ENCODE measurements at places on chromosomes 12 and 14.

DNA sequence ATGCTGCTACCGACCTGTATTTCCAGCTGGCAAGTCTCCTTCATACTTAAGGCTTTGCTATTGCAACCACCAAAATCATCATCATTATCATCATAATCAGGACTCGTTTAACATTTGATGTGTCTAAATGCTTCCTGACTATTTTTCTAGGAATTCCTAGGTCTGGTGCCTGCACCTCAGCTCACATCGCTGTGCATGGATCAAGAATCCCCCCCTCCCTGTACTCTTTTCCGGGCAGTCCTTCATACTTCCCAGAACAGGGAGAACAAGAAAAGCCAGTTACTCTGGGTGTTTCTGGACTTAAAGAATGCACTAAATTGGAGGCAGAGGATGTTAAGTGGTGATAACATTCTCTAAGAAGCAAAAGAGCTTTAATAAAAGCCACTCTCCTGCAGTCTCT, 9.4 kb downstream of the ERP27 start:
- no peak for DNase-seq

DNA sequence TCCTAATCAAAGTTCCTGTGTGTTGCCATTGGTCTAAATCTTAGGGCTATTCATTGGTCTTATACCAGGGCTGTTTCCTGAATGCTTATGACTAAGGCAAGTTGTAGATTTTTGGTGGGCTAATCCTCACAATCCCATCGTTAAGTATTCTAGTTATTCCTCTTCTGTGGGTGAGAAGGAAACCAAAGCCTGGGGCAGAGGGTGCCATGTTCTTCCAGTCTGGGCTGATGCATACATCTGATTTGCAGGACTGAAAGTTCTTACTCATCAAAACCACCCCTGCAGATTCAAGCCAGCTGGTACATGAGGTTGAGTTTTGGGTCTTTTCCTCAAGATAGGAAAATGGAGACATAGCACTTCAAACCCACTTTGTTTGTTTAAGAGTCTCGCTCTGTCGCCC, 25.7 kb downstream of the PPP1CC start:
- DNase-seq = no peak

GRCh38 chr12:60501124-60501729, 905.4 kb downstream of the SLC16A7 start:
- DNase-seq = no peak

- no peak for DNase-seq
Measured at GRCh38 chr14:55532645-55533344, 47.2 kb upstream of the KTN1 start.

DNA sequence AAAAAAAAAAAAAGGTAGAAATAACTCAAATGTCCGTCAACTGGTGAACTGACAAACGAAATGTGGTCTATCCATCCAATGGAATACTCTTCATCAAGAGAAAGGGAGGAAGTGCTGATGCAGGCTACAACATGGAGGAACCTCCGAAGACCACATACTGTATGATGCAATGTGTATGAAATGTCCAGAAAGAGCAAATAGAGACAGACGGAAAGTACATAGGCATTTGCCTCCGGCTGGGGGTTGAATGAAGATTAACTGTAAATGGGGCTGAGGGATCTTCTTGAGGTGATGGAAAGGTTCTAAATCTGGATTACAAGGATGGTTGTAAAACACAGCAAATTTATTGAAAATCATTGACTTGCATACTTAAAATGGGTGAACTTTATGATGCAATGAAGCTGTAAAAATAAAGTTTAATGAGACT, 35.4 kb downstream of the DLK1 start:
- DNase-seq = no peak

DNA sequence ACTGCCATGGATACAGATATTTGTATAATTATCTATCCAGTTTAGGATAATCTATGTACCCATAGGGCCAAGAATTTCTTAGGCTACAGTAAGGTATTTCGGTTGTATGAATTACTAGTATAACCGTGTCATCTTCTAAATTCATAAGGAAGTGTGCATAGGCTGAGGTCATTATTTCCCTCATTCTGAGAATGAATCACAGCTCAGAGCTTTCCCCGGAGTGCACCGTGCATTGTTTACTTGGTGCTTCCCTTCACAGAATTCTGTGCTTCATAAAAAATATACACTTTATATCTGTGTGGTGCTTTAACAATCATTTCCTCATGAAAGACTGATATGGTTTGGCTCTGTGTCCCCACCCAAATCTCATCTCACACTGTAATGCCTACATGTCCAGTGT, 514.1 kb downstream of the ETNK1 start:
- no peak for DNase-seq

DNA sequence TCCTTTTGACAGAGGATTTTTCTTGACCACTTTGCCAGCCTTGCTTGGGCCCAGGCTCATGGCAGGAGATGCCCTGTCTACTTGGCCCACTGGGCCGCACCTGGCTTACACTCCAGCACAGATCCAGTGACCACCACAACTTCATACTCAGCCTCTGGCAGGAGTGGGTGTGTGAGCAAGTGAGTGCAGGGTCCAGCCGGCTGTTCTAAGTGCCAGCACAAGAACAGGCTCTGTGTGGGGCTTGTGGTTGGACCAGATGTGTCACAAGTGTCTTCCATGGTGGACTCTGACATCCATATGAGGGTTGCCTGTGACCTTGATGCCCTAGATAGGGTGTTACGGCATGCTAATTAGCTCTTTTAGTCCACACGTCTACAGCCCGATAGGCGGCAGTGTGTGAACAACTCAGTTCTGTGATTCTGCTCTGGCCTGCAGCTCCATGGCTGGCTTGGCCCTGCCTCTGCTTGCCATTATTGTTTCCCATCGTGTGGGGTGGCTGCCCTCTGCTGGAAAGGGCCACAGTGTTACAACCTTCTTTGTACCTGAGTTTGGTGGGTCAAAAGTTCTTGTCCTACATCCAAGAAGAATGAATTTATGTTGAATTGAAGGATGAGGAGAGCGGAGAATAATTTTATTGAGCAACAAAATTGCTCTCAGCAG, 1089.1 kb downstream of the SLC6A15 start:
- DNase-seq = no peak

GRCh38 chr12:53099071-53099882, 1.8 kb downstream of the IGFBP6 start:
- DNase-seq = peak; percentile 76

DNA sequence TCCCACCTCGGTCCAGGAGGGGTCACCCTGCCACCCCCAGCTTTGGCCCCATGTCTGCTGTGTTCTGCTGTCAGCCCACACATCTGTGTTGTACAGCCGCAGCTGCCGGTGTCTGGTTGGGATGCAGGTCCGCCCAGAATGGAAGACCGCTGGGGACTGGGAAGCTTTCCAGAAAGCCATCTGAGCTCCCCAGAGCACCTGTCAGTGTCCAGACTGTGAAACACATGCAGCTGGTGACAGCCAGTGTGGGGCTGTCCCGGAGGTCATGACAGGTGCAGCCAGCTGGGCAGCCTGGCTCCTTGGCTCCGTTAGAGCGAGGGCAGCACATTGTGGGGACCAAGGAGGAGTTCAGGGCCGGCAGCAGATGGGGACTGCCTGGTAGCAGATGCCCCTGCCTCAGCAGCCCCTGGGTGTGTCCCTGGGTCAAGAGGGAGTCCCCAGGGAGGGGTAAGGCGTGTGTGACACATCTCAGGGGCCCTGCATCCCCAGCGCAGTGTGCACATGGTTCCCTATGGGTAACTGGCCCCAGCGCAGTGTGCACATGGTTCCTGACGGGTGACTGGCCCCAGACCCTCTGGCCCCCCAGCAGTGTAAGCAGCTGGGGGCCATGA, 16.4 kb downstream of the CEP170B start:
- no peak for DNase-seq

DNA sequence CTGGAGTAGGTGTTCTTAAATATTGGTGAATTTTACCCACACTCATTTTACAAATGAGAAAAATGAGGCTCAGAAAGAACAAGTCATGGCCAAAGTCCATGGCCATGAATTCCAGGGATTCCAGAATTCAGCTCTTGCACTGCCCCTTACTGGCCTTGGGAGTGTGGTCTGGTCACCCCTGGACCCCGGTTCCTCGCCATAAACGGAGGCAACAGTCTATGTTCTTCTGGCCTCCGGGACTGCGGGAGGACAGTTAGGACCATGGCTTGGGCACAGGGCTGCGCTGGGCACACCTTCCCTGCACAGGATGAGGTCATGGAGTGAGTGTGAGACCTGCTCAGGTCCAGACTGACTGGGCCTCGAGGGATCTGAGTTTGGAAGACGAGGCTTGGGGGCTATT, 6.9 kb downstream of the CCDC197 start:
- DNase-seq = no peak

GRCh38 chr14:53807542-53807941, 149.1 kb downstream of the BMP4 start:
- no peak for DNase-seq

GRCh38 chr12:110565894-110566871, 16.9 kb downstream of the PPTC7 start:
- peak; percentile 9 for DNase-seq

- no peak for DNase-seq
Measured at GRCh38 chr14:106489112-106489881, 962.9 kb downstream of the TMEM121 start.

DNA sequence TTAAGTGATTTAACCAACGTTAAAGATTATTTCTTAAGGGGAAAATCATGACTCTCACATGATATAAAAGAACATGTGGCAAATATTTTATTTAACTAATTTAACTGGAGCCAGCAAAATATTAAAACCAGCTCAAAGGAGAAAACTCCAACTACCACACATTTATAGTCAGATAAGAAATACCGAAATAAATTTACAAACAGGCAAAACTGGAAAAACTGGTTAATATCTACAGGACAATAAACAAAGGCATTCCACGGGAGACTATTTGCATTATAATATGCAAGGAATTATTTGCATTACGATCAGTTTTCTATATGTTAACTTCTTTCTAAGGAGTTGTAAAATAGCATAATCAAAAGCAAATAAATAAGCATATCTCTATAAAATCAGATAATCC, 13.8 kb upstream of the BCL2L14 start:
- no peak for DNase-seq

- no peak for DNase-seq
Measured at GRCh38 chr12:49728446-49728845, 12.9 kb upstream of the TMBIM6 start.

DNA sequence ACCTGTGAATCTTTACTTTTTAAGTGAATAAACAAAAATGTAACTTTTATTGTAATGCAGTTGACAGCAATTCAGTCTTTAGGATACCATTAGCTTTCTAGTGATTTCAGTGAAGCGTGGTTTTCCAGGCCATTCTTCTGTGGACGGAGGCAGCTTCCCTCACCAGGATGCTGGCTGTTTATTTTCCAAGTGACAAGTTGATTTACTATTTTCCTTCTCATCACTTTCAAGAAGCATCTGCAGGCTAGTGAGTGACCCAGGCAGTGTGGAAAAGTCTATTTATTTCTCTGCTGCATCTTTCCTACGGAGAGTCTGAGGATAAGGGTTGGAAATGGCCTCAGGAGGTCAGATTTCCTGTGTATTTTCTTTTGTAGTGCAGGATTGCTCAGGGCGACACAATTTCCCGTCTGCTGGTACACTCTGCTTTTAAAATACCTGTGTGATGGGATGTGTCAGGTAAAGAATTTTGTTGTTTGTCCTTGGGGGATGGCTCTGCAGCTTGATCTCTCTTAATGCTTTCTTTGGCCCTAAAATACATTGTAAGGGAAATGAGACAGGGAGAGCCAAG, 467.8 kb downstream of the NRXN3 start:
- DNase-seq = no peak

DNA sequence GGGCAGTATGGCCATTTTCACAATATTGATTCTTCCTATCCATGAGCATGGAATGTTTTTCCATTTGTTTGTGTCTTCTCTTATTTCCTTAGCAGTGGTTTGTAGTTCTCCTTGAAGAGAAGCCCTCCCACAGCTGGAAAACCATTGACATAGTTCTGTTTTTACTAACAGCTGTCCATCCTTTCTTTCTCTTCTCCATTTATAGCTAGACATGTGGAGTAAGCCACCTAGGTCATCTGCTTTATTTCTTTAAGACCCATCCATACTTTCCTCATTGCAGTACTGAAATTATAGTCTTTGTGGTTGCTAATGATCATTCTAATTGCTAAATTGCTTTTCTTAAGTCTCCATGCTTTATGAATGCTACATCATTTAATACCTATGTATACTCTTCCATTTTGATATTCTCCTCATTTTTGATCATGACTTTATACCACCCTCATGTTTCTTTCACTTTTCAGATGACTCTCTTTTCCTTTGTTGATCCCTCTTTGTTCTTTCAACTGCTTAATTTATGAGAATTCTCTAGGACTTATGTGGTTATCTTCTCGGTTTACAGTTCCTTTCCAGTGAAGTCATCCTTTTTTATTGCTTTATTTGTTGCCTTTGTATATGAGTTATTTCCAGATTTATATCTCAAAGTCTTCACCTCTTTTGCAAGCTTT, 114.2 kb downstream of the PCNX1 start:
- DNase-seq = no peak

GRCh38 chr14:91059576-91060350, 678 bp downstream of the RPS6KA5 start:
- DNase-seq = peak; percentile 43

DNA sequence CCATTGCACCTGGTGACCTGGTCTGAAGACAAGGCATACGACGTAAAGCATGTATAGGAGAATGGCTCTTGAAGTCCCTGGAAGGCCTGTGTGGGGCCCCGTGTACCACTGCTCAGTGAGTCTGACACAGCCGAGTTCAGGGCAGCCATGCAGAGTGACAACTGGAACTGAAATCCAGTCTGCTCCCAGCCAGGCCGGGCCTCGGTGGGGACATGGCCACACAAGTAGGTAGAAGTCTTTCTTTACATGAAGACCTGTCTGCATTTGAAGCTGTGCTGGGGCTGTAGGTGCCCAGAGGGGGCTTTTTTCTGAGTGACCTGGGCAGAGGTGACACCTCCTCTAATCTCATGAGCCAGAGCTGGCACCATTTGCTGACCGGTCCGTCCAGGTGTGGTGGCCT, 35.7 kb downstream of the ADGRD1 start:
- DNase-seq = no peak

DNA sequence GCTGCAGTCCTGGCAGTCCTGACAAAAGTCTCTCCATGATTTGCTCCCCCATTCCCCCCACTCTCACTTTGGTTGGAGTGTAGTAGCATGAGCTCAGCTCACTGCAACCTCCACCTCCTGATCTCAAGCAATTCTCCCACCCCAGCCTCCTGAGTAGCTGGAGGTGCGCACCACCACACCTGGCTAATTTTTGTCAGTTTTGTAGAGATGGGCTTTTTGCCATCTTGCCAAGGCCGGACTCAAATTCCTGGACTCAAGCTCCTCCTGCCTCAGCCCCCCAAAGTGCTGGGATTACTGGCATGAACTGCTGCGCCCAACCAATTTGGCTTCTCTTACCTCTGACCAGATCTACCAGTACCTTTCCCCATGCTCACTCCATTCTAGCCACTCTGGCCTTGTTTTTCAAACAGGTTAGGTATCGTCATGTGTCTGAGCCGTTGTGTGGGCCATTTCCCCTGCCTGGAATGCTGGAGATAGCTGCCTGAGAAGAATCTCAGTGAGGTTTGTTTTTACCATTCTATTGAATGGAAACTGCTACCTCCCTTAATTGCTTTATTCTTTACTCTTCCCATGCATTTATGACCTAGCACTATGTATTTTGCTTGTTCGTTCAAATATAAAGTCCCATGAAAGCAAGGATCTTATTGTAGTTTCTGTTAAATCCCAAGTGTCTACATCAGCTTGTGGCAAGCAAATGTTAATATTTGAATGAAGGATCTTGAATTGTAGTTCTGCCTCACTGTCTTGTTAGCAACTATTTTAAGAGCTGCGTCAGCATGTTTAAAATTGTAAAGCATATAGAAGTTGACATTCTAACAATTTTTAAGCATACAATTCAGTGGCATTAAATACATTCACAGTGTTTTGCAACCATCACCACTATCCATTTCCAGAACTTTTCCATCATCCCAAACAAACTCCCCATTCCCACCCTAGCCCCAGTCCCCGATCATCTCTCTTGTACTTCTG, 39.7 kb downstream of the CPSF6 start:
- DNase-seq = no peak

GRCh38 chr14:77980475-77981321, 180.8 kb downstream of the ADCK1 start:
- DNase-seq = no peak

All from C1 segment of cervical spinal cord (tissue), 14 donors.